Kidney (tissue), 22 donors: ENCODE measurements at places on chromosomes 5 and 9.

DNA sequence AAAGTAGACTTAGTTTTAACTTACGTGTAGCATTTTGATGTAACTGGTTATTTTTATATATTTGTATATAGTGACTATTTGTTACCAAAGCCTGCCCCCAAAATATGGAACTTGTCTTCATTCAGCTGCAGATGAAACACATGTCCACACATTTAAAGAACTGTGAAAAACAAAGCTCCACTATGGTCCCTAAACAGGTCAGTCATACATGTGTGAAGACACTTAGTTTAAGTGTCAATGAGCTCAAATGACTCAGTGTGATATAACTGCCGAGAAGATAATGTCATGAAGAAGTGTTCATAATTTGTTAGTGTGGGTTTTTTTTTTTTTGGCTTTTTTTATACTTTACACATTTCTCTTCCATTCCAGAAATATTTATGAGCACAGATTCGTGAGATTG, 28.2 kb downstream of the HAVCR1 start:
- DNase-seq: no peak

- no peak for DNase-seq
These were observed 40.1 kb upstream of the PDE8B start for GRCh38 chr5:77170196-77170890.

DNA sequence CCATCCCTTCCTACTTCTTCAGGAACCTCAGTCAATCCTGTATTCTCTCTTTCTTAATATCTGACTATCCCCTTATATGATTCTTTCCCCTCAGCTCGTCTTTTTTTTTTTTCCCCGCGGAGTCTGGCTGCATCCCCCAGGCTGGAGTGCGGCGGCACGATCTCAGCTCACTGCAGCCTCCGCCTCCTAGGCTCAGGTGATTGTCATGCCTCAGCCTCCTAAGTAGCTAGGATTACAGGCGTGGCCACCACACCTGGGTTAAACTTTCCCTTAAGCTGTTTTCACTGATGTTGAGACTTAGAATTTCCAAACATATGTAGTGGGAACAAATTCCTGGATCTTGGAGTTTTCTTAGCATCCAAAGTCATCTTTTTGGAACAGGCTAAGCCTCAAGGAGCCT, 13.3 kb upstream of the RUSC2 start:
- DNase-seq: no peak

DNA sequence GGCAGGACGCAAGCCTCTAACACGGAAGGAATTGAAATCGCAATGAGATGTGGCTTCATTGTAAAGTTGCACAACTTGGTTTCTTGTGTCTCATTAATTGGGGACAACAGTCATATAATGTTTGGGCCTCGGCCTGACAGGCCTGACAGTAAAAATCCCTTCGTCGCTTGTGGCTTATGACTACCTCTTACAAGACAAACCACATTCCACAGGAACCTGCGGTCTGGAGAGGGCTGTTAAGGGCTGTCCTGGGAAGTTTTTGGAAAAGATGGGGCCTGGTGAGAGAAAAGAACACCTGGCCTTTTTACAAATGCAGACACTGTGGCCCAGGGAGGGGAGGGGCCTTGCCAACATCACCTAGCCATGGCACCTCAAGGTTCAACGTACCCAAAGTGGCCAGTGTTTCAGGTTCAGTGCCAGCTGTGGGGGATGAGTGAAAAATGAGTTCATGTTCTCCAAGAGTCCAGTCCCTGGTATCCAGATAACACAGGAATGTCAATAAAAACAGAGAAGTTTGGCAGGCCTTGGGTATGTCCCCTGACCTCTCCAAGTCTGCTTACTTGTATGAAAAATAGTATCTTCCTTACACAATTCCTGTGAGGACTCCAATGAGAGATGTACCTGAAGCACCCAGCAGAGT, 22.2 kb downstream of the SHB start:
- DNase-seq: no peak

DNA sequence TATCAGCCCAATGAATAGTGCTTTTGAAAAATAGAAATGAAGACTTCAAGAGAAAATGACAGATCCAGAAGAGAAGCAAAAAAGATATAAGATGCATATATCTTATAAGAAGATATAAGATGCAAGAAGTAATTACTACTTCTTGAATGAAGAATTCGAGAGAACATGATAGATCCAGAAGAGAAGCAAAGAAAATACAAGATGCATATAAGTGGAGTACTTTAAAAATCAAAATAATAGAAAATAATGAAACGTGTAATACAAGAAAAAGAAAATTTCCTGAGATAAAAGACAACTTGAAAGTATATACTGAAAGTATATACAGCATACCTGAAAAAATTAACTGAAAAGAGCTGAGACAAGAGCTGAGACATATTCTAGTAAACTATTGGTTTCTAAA, 76.7 kb downstream of the DROSHA start:
- no peak for DNase-seq
